Activated CD8-positive, alpha-beta T cell treated with anti-CD3 and anti-CD28 coated beads for 36 hours (primary cell): ENCODE measurements at places on chromosomes 3 and 15. TPM values are rescaled to one million over a fixed set of nuclear protein-coding genes. Genes with fewer than 3 reads are reported as not detected.

Gene TEX9
- total RNA-seq = 0.79 TPM

- DNase-seq = no peak
These were observed 53.9 kb upstream of the ATOSA start for GRCh38 chr15:52733088-52733487.

Gene KBTBD13
- not detected for total RNA-seq

Gene TUSC7
- not detected for total RNA-seq

DNA sequence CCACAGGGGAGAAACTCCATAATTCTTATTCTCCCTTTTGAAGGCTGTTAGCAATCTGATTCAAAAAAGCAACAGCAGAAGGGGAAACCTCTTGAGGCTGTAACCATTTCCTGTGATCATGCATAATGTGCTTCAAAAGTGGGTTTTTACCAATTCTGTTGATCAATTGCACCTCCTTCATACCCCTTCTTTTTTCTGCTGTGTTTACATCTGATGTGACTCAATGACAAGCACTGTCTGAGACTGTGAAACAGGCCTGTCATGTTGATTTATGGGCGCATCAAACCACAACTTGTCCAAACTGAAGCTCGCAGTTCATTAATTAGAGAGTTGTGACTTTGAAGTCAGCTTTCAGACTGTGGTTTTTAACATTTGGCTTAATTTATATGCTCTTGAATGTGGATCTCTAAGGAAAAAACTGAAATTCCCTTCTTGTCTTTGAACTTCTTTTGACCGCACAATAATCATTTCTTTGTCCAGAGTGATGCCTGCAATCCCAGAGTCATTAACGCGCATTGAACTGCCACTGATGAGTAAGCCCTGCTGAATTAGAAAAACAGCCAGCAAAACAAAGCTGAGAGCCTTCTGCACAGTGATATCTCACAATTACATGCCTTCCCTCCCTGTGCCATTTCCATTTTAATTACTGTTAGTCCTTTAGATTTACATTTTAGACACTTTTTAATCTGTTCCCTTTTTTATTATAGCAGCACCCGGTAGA lies 532.8 kb downstream of the FOXP1 start:
- DNase-seq = peak; percentile 80

DNA sequence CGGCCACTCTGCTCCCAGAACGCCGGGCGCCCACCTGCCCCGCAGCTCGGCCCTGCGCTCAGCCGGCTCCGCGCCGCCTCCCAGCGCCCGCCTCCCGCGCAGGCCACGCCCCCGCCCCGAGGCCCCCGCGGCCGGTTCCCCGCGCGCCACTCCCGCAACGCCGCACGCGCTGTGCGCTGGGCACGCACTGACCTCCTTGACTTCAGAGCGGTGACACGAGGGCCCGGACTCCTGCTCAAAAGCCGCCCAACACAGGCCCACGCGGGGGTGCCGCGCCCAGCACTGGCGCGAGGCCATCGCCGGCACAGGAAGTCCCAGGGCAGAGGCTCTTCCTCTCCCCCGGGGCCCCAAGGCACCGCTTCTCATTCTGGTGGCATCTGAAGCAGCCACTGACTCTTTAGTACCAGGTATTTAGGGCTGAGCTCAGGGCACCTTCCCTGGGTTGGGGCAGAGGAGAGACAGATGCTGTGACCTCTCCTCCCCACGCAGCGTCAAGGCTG lies 12.4 kb downstream of the TNK2 start:
- peak; percentile 77 for DNase-seq

DNA sequence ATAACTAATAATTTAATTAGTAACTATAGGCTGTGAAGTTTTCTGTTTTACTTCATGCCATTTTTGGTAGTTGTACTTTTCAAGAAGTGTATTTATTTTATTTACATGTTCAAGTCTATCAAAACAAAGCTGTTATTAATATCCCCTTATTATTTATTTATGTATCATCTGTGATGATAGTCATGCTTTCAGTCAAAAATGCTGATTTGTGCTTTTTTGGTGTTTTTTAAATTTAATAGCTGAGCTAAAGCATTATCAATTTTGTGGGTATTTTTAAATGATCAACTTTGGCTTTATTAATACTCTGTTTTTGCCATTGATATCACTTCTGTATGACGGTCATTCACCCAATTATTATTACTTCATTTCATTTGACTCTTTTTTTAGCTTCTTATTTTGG lies 1229.2 kb upstream of the CADM2 start:
- no peak for DNase-seq

GRCh38 chr15:39919748-39920509 lies at the start of gene GPR176:
Gene GPR176, minus strand, starts transcription at chr15:39920266. Its CDS starts 240 bp downstream, at chr15:39920026.
- peak; percentile 24 for DNase-seq

GRCh38 chr3:147355084-147355752 lies 51.1 kb downstream of the ZIC4 start:
- no peak for DNase-seq

Gene VPS39
- total RNA-seq = 47.3 TPM
